Large intestine (tissue), 12 donors: ENCODE measurements at places on chromosomes 5 and 9. TPM values are rescaled to one million over a fixed set of nuclear protein-coding genes. Genes with fewer than 3 reads are reported as not detected.

Gene TRMT10B
- 25.0 TPM for polyA plus RNA-seq

Gene CRHBP
- polyA plus RNA-seq: 0.76 TPM

Gene IFNA13
- 0.12 TPM for polyA plus RNA-seq

Gene MAMDC4
- 772 TPM for polyA plus RNA-seq

Gene ADAMTS19
- 4.8 TPM for polyA plus RNA-seq

Gene CCDC192
- polyA plus RNA-seq: 0.39 TPM

Gene PCDHB12
- 1.2 TPM for polyA plus RNA-seq

Gene C5orf34
- polyA plus RNA-seq: 3.0 TPM

Gene PANK3
- polyA plus RNA-seq: 56.9 TPM

Gene ANKRD31
- polyA plus RNA-seq: 0.21 TPM

Gene IL31RA
- 0.03 TPM for polyA plus RNA-seq

Gene PCDHB5
- polyA plus RNA-seq: 2.1 TPM

Gene PCSK5
- 123 TPM for polyA plus RNA-seq

Gene PLAC8L1
- polyA plus RNA-seq: 0.54 TPM

Gene ITGA2
- polyA plus RNA-seq: 13.7 TPM

Gene SLC24A2
- polyA plus RNA-seq: 0.03 TPM

Gene FYB1
- polyA plus RNA-seq: 6.8 TPM

Gene MARCOL
- polyA plus RNA-seq: not detected
